ENCODE measurements at places on chromosomes 7 and 10.

DNA sequence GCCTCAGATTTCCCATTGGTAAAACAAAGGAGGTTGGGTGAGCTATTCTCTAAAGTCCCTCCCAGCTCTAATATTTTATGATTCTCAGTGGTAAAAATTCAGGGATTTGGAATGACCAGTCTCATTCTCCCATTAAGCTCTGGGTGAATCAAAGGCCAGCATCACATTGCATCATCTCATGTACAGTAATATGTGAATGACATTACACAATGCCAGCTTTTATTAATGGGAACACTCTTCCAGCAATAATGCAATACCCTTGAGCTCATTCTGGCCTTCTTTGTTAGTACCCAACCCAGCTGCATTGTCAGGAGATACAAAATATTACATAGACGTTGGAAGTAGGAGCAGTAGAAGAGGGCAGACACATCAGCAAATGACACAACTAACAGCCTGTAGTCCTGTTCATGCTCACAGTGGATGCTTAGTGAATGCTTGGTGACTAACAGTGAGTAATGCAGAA is 100.0 kb upstream of the EGR2 start:
- DNase-seq = no peak

GRCh38 chr7:110153222-110153621 is 937.7 kb upstream of the LRRN3 start:
- no peak for DNase-seq

DNA sequence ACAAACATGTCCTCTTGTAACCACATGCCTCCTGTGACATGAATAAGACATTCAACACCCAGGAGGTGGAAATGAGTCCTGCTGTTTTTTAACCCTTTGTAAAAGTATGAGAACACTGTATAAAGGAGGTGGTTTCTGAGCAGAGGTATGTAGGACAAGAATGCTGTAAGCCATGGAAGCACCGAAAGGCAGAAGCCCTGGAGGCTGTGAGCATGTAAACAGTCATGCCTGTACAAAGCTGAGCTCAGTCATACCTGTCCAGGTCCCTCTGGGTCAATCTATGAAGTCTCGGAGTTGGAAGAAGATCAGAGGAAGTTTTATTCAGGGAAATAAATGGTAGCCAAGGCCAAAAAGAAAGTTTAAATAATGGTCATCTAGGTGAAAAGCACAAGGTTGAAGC is 34.7 kb upstream of the XPNPEP1 start:
- no peak for DNase-seq

DNA sequence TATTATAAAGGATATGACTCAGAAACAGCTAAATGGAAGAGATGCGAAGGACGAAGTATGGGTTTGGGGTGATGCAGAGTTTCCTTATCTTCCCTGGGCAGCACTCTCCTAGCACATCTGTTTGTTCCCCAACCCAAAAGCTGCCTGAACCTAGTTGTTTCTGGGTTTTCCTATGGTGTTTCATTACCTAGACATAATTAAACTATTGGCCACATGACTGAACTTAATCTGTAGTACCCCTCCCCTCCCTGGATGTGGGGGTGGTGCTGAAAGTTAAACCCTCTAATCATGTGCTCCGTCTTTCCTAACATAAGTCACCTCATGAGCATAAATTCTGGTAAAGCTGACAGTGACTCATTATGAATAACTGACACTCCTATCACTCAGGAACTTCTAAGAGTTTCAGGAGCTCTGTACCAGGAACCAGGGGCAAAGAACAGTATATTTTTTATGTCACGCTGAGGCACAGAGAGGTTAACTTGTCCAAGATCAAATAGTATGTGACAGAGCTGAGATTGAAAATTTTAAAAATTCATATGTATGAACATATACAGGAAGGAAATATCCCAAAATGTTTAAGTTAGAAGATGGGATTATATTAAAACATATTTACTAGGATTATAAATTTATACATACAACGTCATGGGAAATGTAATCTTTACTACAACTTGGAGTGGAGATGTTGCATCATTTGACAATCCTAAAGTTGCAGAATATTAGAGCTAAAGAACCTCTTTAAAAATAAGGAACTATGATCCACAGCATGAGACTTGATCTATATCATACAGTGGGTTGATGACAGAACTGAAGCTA is 4.8 kb downstream of the STRIP2 start:
- DNase-seq = no peak

DNA sequence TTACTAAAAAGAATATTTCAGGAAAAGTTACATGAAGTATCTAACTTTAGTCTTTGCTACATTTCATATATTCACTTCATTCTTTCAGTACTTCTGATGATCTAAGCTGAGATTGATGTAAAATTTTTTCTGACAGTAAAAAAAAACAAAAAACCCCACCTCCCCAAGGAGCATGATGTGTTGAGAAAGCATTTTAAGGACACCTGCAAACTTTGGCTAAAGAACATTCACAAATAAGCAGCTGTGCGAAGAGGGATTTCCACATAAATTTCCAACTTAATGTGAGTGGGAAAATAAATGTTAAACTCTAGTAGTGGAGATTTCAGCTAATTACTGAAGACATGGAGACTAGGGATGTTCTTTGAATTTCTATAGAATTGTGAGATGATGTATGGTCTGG is 35.5 kb downstream of the DLD start:
- DNase-seq = no peak

DNA sequence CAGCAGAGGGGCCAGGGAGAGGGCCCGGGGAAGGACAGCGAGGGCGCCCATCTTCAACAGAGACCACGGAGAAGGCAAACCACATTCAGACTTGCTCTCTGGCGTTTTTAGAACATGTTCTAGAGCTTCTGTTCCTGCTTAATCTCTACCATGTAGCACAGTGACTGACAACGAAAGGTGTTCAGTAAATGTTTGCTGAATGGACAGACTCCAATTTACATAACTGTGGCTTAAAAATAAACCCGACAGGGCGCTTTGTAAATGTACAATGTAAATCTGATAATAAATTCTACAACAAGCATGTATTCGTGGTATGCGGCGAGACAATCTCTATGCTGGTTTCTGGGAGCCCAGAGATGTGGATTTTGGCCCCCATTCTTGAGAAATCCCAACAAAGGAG is 10.5 kb downstream of the ADARB2 start:
- no peak for DNase-seq

DNA sequence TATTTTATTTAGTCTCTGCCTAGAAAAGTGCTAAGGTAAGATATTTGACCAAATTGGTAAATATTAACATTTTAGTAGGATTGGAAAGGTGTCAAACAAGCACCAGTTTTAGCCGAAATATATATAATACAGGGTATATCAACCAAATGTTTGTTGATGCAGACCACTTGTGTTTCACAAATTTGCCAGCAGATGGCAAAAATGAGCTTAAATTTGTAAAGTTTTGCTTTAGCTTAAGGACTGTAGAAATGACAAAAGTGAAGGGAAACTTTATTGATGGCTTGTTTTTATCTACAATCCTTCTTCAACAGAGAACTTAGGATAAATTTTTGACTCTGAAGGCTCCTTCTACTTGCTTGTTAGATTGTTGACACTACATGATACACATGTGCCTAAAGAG is 4.8 kb upstream of the POLR1F start:
- peak; percentile 15 for DNase-seq

DNA sequence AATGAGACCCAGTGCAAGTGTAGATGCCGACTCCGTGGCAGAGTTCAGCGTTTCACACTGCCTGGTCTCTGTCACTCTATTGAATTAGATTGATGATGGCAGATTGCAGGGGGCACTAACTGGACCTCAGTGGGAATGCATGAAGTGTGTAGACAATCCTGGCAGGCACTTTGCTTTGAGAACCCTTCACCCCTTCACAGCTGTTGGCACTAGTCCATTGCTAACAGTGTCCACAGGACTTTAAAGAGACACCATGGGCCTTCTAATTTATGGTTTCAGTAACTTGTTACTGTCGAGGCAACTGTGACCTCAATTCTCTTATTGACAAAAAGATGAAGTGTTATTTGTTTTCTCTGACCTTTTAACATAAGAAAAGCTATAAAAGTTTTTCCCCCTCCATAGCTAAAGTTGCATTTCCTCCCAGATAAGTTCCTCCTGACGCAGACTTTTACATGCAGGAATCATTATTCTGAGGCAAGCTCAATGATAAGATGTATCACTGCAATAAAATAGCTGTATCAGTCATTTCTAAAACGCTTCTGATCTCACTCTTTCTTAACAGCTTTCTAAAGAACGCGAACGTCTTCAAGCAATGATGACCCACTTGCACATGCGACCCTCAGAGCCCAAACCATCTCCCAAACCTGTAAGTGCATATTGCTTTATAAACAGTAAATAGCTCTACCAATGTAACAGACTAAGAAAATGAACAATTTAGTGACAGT is 238.9 kb downstream of the FOXP2 start:
- no peak for DNase-seq

- DNase-seq = peak; percentile 62
These were observed 488 bp downstream of the ARMC10 start for GRCh38 chr7:103075337-103075918.

- DNase-seq = no peak
These were observed 74.2 kb downstream of the JAZF1 start for GRCh38 chr7:28106321-28106829.
